Motor neuron (in vitro differentiated cells): ENCODE measurements at places on chromosomes 5 and 9. TPM values are rescaled to one million over a fixed set of nuclear protein-coding genes. Genes with fewer than 3 reads are reported as not detected.

DNA sequence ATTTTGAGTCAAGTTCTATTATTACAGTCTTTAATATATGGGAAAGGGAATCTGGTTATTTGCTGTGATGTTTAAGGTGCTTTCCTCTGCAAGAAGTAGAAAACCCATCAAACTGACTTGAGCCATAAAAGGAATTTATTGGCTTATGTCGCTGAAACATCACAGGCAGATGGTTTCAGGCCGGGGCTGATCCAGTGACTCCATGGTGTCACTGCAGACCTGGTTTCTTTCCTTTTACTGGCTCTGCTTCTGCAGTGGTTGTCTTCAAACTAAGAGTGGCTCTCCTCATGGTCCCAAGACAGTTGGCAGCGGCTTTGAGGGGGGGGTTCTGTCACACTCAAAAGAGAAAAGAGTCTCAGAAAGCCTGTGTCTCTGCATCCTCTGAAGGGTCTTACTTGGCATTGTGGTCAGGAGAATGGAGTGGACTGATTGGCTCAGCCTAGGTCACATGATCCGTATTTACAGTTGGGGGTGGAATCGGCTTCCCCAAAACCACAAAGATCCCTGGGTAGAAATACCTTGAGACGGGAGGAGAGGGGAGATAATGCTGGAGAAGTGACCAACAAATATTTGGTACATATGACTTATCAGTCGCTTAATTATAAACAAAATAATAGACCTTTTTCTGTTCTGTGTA, 106.3 kb downstream of the DAPK1 start:
- ATAC-seq = no peak

The KIF4B gene
- 0.26 and 0.35 TPM in 2 replicates for total RNA-seq

- no peak for ATAC-seq
Measured at GRCh38 chr5:159995907-159996306, 13.0 kb upstream of the TTC1 start.

GRCh38 chr5:132777209-132778069, at the start of gene SEPTIN8:
Gene SEPTIN8, minus strand, starts transcription at chr5:132777239. Its CDS starts 102 bp downstream, at chr5:132777137.
- ATAC-seq = peak; percentile 86

- ATAC-seq = no peak
Measured at GRCh38 chr9:113504725-113505590, 41.4 kb downstream of the RGS3 start.
